ENCODE measurements at places on chromosomes 1 and 21.

DNA sequence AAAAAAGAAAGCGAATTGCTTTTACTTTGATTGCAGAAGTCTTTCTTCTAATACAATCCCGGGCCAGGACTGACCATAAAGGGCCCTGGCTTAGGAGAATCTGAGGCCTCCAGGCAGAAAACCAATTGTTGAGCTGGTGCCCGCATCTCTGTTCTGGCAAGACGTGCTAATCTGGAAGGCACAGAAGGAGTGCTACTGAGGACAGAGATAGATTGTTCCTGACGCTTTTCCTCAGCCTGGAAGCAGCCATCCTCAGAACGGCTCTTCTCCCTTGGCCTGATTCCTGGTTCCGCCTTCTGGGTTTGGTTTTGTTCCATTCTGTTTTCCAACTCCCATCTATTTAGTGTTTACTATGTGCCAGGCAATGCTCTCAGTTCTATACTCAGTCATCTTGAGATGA lies 44.8 kb upstream of the SPOCD1 start:
- no peak overlapping the region for H3K27ac ChIP-seq
- H3K36me3 ChIP-seq: no peaks in the 10 kb centered on the region
- no peak overlapping the region for H3K4me3 ChIP-seq
- H3K27me3 ChIP-seq: no peaks in the 10 kb centered on the region
- no peak for DNase-seq

DNA sequence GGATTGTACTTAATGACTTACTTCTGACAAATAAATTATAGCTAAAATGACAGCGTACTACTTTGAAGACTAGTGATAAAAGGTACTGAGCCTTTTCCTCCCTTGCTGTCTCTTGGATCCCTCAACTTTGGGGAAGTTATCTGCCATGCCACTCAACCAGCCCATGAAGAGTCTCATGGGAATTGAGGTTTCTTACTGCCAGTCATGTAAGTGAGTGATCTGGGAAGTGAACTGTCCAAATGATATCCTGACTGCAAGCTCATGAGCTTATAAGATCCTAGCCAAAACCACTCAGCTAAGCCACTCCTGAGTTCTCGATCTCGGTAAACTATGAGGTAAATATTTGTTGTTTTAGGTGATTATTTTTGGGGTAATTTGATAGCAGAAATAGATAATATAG lies 247.8 kb downstream of the NCAM2 start:
- H3K4me1 ChIP-seq: no peaks in the 10 kb centered on the region
- no peaks in the 10 kb centered on the region for H3K36me3 ChIP-seq
- H3K27ac ChIP-seq: no peak overlapping the region
- no peaks in the 10 kb centered on the region for H3K27me3 ChIP-seq
- no peak for DNase-seq

- H3K4me1 ChIP-seq: no peaks in the 10 kb centered on the region
- no peaks in the 10 kb centered on the region for H3K36me3 ChIP-seq
- H3K27me3 ChIP-seq: peaks cover 3% of the 10 kb centered on the region
- no peak for DNase-seq
- H3K4me3 ChIP-seq: no peak overlapping the region
Observed at GRCh38 chr1:24897263-24898151, 32.6 kb downstream of the RUNX3 start.

DNA sequence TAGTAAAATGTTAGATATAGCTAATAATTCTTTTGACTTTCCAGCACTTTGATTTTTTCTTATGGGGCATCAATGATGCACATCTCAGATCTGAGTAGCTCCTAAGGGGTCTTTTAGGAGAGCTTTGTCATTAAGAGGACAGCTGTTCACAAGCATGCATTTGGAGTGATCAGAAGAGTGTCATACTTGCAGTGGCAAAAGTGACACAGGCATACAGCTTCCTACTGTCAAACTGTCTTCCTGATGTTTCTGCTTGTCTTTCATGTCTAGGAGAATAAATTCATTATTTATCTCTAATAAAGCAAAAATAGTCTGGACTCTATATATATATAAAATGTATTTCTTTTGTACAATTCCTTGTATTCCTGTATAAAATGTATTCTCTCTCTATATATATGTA lies 273.0 kb downstream of the PAPPA2 start:
- no peaks in the 10 kb centered on the region for H3K4me1 ChIP-seq
- no peak overlapping the region for H3K27ac ChIP-seq
- H3K4me3 ChIP-seq: no peak overlapping the region
- no peaks in the 10 kb centered on the region for H3K36me3 ChIP-seq
- no peaks in the 10 kb centered on the region for H3K27me3 ChIP-seq
- no peak for DNase-seq

GRCh38 chr1:112712191-112712590 lies 2.9 kb downstream of the PPM1J start:
- H3K36me3 ChIP-seq: no peaks in the 10 kb centered on the region
- H3K4me3 ChIP-seq: no peak overlapping the region
- peaks cover 5% of the 10 kb centered on the region for H3K4me1 ChIP-seq
- DNase-seq: no peak
- H3K27ac ChIP-seq: no peak overlapping the region

Measured in fibroblast of lung (primary cell).